SIG-M5 (cell line): ENCODE measurements at places on chromosomes 11 and 22.

- DNase-seq = no peak
Measured at GRCh38 chr22:20792966-20793728, 19.2 kb downstream of the SERPIND1 start.

GRCh38 chr11:47342036-47342803 lies 10.3 kb downstream of the MYBPC3 start:
- DNase-seq = no peak

GRCh38 chr11:34356913-34357700 lies 703 bp downstream of the ABTB2 start:
- no peak for DNase-seq

DNA sequence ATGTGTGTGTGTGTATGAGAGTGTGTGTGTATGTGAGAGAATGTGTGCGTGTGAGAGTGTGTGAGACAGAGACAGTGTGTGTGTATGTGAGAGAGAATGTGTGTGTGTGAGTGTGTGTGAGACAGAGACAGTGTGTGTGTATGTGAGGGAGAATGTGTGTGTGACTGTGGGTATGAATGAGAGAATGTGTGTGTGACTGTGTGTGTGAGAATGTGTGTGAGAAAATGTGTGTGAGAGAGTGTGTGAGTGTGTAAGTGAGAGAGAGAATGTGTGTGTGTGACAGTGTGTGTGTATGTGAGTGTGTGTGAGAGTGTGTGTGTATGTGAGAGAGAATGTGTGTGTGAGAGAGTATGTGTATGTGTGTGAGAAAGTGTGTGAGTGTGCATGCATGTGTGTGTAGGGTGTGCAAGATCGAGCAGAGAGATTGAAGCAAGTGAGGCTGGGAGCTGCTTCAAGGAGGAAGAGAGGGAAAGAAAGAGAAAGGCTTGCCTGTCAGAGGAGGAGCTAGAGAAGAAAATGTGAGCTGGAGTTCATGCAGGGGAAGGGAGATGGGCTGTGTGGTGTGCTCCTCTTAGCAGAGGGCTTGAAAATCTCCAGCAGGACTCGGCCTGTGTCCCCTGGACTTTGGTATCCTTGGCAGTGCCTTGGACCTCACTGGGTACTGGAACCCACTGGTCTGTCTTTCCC lies 27.7 kb upstream of the TP53I11 start:
- no peak for DNase-seq

DNA sequence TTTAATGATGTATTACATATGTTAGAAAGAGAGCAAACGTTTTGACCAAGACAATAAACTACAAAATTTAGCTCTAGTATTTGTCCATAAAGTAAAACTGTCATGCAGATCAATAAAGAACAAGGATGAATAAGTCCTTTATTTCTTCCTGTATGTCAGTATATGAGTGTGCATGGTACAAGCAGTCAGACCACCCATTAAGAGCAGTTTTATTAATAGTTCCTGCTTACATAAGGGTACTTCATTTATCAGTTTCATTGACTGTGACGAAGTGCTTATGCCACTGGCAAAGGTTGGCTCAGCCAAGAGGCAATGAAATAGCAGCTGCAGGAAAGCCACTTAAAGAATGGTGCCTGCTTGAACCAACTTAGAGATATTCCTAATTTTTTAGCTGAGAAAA lies 913.0 kb upstream of the CNTN5 start:
- no peak for DNase-seq

DNA sequence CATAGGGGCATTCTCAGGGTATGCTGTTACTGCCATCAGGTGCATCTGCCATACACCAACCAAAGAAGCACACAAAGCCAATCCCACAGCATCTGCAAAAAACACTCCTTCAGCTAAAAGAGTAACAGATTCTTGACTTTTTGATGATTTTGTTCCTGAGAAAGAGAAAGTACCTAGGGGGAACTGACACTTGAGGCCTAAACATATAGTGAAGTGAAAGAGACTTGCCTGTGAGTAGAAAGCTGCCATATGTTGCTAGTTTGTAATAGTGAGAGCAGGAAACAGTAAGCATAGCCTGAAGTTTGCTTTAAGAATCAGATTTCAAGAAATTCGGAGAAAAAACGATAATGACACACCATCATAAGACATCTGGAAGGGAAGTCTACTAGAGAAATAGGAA lies 97.9 kb upstream of the CTSC start:
- no peak for DNase-seq

DNA sequence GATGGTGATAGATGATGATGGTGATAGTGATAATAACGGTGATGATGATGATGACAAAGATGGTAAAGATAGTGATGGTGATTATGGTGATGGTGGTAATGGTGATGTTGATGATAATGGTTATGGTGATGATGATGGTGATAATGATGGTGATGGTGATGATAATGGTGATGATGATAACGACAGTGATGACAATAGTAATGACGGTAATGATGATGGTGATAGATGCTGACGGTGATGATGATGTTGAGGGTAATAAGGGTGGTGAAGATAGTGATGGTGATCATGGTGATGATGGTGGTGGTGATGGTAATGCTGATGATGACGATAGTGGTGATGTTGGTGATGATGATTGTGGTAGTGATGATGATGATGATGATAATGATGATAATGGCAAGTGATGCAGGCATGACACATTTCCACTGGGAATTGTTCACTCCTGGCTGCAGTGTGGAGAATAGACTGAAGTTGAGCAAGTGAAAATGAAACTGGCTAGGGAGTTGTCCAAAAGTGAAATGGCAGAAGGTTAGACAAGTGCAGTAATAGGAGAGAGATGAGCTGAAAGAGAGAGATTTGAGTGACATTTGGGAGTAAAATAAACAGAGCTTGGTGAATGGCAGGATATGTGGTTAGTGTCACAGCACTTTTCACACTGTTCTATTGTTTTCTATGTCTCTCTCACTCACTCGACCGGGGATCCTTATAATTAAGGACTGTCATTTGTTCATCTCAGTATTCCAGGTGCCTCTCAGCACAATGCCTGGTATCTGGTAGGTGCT lies 992.5 kb downstream of the OPCML start:
- DNase-seq = no peak

- no peak for DNase-seq
Measured at GRCh38 chr22:50117168-50117762, 27.5 kb downstream of the MOV10L1 start.

GRCh38 chr11:75432911-75433321 lies at the start of gene KLHL35:
Gene KLHL35 (minus strand): TSS chr11:75433203. CDS start chr11:75430629, 2,574 bp downstream.
- no peak for DNase-seq

- DNase-seq = no peak
Measured at GRCh38 chr22:38314933-38315822, 2.1 kb downstream of the CSNK1E start.

GRCh38 chr22:38464992-38465672 lies 2.8 kb upstream of the KDELR3 start:
- no peak for DNase-seq

DNA sequence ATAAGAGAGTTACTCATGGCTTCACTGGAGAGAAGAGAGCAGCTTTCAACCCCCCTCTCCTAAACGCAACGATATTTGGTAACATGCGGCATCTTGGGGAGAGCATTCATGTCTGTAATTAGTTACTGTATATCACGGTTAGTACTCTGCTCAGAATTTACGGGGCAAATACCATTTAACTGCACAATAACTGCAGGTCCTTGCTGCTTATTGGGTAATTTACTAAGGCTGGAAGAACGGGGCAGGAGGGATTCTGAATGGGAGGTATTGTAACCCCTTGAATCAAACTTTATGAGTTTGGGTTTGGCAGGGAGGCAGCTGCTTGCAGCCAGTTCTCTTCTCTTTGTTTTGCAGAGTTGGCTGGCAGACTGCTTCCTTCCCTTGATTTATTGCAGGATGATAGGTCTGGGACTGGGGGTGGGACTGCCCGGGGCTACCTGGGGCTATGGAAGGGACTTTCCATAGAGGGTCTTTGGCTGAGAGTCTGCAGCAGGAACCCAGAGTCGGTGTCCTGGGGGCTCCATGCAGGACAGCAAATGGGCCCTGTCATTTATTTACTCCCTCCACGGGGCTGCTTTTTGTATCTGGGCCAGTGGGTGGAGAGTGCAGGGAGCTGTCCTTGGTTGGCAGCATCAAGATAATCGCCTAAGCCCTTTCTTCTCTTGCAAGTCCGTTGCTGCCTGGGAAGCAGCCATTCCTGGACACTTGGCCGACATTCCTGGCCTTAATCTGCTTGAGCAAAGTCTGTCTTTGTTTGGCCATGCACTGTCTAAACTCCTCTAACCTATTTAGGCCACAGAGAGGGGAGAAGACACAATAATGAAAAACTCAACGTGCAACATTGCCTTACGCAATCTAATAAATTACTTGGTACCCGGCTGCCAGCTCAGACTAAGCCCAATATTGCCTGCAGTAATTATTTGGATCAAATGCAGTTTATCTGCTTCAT lies 188.9 kb downstream of the ST3GAL4 start:
- no peak for DNase-seq

- DNase-seq = no peak
Measured at GRCh38 chr11:22780952-22781593, 48.5 kb downstream of the SVIP start.

DNA sequence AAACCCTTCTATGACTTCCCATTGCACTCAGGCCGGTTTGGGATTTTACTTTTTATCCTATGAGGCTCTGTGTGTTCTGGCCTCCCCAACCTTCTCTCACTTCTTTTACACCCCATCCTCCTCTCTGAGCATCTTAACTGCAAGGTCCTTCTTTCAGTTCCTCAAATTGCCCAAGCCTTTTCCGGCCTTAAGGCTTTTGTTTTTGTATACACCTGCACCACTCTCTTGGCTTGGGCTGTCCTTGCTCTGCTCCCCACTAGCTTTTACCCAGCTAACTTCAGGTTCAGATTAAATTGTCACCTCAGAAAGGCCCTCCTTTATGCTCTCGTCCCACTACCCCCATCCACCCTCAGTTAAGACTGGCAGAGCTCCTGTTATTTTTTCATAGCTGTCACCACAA lies 55.5 kb downstream of the FAM83F start:
- DNase-seq = no peak

DNA sequence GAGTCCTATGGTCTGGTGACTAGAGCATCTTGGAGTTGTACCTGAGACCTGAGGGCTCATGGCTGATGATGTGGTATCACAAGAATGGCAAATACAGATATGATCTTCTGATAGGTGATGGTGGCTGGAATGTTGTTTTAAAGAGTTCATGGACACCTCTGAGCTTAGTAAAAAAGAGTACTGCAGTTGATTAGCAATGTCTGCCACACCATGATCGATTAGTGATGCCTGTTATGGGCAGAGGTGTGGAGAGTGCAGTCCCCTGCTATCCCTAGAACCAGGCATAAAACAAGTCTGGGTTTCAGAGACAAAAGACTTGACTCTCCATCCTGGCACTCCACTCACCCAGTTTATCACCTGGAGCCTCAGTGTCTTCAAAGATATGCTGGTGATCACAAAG lies 1.4 kb upstream of the BATF2 start:
- no peak for DNase-seq

DNA sequence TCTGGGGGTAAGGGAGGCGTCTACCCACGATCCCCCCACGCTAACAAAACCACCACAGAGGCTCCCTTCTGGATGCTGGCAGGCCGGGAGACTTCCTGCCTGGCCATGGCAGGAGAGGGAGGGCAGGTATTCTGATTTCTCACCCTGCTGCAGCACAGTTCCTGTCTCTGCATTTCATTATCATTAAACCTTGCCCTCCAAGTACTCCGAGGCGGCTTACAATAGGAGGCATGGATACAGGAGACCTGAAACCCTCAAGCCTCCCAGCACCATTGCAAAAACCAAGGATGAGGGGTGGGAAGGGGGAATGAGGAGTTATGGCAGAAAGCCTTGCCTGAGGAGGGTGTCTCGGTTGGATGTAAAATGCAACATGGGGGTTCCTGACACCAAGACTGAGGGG lies 44.1 kb upstream of the MN1 start:
- no peak for DNase-seq

- DNase-seq = no peak
Measured at GRCh38 chr22:46457502-46458488, 79.6 kb downstream of the CELSR1 start.

DNA sequence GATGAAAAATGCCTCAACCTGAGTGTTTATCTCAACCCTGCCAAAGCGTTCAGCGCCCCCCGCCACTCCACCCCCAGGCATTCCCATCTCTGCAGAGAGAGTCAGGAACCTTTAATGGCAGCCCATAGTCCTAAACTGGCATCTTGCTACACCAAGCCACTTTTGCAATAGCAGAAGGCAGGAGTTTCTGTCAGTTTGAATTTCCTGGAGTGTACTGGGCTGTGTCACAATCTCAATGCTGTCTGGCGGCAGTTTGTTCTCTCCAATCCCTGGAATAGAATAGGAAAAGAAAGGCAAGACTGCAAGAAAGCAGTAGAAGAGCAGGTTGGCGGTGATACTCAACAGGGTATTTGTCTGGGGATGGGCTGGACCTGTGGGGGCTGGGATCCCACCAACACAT lies 32.9 kb upstream of the FLI1 start:
- no peak for DNase-seq

DNA sequence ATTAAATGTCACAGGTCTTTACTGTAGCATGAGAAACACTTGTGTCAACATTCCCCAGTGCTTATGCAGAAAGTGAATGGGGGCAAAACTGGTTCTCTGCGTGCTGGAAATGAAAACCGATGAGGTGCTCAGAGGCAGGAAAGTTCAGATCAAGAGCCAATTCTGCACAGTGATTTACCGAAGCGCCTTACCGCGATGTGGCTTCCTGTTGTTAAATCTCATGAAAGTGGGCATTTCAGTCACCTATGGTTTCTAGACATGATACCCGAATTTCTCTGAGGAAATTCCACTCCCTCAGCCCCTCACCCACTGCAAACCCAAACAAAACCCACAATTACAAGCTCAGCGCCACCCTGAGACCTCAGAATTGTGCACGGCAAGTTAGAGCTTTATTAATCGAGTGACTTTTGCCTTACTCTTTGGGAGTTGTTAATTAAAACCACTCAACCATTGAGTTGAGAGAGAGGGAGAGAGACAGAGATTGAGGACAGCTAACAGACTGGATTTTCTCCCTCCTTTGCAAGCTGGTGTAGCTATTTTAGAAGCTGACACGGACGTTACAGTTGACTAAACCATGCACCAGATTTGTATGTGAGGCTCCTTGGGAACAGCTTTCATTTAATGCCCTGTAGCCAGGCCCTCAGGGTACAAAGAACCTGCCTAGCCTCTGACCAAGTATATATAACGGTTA lies 196.4 kb downstream of the DBX1 start:
- DNase-seq = no peak

- DNase-seq = no peak
Measured at GRCh38 chr11:65183201-65183891, 1.6 kb downstream of the CAPN1 start.

- no peak for DNase-seq
Measured at GRCh38 chr11:9575260-9576240, 2.1 kb downstream of the WEE1 start.

DNA sequence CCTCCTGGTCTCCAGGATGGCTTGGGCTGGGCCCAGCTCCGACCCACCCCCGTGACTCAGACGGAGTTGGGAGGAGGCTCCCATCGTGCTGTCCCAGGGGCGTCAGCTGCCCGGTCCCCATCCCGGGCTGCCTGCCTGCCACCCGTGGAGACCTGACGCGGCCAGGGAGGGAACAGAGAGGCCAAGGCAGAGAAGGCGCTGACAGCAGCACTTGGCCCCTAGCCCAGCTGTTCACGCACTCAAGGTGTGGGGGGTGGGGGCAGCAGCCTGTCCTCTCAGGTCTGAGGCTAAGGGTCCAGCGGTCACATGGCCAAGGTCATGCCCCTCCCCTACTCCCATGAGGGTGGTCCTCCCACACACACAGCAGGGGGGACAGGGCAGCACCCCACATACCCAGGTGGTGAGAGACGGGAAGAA lies 48.6 kb downstream of the ELFN2 start:
- DNase-seq = no peak
